ENCODE measurements at places on chromosomes 11 and 22.

DNA sequence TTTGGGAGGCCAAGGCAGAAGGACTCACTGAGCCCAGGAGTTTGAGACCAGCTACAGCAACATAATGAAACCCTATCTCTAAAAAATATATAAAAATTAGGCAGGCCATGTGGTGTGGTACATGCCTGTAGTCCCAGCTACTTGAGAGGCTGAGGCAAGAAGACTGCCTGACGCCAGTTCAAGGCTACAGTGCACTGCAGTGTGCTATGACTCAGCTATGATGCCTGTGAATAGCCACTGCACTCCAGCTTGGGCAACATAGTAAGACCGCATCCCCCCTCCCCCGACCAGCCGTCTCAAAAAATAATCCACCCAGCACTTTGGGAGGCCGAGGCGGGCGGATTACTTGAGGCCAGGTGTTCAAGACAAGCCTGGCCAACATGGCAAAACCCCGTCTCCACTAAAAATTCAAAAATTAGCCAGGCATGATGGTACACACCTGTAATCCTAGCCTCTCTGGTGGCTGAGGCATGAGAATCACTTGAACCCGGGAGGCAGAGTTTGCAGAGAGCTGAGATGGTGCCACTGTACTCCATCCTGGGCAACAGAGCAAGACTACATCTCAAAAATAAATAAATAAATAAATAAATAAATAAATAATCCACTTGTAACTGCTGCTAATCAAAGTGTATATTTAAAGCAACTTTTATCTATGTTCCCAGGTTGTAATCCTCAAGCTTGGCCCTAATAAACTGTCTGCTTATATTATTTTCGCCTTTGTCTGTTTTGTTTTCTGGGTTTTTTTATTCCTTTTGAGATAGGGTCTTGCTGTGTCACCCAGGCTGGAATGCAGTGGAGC is 7.8 kb downstream of the HPS5 start:
- DNase-seq = no peak

DNA sequence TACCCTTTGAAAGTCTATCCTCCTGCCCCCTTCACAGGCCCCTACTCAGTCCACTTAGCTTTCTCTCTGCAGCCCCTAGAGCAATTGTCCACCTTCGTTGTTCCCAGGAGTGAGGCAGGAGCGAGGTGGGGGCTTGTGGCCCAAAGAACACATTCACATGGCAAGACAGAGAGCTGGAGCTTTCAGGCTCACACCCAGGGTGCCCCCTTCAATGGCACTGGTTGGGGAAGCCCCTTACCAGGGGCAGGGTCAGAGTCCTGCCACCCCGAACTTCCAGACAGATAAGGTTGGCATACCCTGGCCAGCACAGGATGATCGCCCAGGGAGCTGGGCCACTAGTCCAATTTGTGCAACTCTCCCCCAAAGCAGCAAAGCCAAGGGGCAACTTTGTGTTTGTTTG is 6.2 kb upstream of the SLC5A4 start:
- DNase-seq = no peak

- DNase-seq = no peak
Measured at GRCh38 chr11:72606748-72607468, 67.3 kb downstream of the PDE2A start.

GRCh38 chr11:26228778-26229177 is 103.2 kb upstream of the ANO3 start:
- no peak for DNase-seq

DNA sequence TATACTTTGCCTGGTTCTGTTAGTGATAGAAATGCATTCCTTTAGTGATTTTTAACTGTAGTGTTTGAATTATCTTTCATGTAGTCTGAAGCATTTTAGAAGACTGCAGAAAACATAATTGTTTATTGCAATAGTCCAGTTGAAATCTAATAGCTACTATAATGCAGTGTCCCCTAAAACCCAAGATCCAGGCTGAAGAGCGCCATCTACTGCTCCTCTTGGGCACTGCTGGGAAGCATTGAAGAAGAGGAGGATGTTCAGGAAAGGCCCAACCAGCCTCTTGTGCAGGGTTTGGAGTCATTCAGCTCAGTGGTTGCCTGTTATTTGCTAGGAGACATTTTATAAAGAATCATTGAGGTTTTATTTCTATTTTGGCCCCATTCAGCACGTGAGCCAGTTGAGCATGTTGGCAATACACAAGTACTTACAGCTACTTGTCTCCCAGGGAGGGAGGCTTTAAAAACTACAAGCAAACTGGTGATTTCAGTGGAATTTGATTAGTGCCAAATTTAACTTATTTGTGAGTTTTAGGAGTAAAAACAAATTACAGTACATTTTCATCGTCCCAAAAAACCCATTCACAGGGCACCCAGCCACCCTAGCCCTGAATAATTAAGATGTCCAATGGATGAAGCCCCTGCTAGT is 74.9 kb upstream of the HORMAD2 start:
- DNase-seq = peak; percentile 39

DNA sequence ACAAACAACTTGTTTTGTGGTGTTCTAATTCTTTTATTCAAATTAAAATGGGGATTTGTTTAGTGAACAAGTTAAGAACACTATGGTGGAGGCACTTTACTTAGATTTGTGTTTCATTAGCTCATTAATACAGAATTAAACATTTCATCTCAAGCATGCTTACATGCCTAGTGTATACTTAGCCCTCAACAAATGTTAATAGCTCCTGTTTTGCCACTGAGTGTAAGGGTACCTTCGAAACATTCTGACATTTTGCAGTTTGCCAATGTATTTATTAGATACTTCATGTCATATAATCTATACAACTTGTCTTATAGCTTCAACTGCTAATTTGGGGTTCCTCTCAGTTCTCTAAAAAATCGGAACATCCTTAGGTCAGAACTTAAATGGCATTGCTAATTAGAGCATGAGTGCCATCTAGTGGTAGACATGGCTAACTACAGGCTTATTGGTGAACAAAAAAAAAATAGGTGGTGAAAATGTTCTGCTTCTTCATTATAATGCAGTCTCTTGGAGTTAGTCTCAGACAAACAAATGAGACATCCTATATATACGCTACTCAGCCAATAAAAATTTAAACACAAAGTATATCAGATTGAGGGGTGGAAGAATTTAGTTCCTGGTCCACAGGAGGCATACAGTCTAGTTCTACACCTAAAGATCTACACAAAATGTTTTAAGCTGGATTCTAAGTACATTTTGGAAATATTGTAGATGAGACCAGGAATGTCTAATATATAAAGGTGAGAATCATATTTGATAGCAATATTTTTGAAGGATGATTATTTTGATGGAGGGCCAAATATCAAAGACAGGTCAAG is 4.9 kb upstream of the CNTN5 start:
- peak; percentile 29 for DNase-seq

DNA sequence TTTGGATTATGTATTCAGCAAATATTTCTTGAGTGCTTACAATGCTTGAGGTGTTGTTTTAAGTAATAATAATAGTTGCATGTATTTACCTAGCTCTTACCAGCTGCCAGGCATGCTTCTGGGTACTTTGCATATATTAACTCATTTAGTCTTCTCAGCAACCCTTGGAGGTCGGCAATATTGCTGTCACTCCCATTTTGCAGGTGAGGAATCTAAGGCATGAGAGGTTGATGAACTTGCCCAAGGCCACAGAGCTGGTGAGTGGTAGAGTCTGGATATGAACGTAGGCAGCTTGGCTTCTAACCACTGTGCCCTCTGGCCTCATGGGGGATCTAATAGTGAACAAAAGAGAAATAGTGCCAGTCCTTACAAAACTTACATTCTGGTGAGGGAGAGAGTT is 92.9 kb downstream of the PARVA start:
- no peak for DNase-seq

DNA sequence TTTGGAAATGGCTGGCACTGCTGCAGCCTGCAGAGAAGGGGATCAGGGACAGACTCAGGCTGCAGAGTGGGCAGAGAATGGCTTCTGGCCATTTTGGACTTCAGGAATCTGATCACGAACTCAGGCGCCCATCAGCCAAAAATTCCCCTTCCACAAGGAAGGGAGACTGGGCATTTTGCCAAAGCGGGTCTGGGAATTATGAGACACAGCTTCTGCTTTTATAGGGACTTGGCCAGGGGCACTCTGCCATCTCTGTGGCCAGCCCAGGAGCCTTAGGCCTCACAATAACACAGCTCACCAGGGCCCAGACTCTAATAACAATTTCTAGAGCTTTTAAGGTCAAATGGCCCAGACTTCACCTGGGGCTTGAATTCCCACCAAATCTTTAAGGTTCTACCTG is 74.7 kb downstream of the CHST1 start:
- DNase-seq = no peak

GRCh38 chr22:45771711-45772110 is 100.1 kb downstream of the ATXN10 start:
- DNase-seq = no peak

GRCh38 chr22:20010307-20011122 is 6.1 kb downstream of the ARVCF start:
- no peak for DNase-seq

DNA sequence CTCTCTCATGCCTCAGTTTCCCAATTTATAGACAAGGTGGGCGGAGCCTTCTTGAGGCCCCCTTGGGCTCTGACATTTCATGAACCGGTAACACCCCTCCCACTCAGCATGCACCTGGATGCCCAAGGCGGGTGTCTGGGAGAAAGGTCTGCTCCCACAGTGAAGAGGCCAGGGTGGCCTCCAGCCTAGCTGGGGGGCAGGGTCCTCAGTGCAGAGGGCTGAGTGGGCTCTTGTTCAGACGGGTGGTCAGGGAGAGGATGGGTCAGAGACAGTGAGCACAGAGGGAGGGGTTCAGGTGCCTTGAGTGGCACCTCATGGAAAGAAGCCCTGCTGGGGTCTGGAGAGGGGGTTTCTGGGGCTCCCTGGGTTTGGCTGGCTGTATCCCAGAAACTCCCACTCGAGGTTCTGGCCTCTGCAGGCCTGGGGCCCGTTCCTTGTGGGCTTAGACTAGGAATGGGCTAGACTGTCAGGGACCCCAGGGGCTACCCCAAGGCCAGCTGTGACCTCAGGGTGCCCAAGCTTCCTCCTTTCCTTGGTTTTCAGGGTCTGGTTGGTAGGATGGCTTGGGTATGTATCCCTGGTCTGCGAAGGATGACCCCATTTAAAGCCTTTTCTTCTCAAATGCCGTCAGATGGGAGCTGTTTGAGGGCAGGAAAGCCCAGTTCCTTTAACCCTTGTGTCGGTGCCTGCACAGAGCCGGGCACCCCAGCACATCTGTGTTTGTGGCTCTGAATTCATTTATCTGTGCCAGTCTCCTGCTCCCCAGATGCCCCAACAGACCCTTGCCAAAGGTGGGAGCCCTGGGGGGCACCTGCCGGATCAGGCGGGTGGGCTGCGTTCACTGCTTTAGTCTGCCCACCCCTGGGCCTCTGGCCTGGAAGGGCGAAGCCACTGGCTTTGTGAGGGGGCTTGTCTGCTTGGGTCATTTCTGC is 1.2 kb downstream of the SYNGR1 start:
- DNase-seq = no peak
